ENCODE measurements at places on chromosomes 12 and 14.

GRCh38 chr12:15928870-15929571 lies 17.9 kb downstream of the DERA start:
- DNase-seq = no peak

DNA sequence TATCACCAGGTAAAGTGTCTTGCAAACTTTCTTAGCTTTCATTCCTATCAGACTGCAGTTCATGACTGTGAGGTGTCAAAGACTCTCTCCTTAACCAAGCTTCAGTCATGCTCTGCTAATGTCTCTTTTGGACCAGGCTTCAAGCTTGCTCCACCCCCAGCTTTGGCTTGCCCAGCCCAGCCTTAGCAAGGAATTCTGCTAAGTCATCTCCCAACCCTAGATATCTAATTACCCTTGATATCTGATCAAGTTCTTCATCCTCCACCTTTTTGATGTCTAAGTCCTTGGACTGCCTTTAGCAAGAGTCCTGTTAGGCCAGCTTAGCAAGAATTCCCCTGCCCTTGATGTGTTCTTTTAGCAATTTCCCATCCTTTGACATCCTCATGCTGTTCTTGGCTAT lies 108.9 kb upstream of the FGD4 start:
- no peak for DNase-seq

DNA sequence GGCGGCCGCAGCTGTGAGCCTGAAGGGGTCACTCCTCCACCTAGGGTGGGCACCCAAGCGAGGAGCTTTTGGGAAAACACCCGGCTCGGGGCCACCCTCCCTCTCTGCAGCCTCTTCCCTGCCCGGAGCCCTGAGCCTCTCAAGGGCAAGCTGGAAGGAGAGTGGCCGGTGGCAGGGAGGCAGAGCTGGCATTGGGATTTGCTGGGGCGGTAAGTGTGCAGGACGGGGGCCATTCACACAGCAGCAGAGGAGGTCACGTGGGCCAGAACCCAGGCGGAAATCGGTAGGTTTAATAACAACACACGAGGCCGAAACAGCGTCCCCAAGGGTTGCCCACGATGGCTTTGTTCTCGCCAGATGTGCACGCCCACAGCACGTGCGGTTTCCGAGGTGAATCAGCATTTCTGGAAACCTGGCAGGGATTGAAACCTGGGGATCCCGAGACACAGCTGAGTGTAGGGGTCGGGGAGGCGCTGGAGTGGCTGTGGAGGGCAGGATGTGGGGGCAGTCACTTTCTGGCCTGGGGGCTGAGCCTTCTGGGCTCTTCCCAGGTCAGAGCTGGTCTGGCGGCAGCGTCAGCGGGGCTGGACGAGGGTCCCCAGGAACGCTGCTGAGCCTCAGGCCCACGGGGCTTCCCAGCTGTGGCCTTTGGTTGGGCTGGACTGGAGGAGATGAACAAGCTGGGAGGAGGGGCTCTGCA lies 23.5 kb downstream of the NOC4L start:
- no peak for DNase-seq

- DNase-seq = no peak
Measured at GRCh38 chr12:110004598-110004997, 5.4 kb downstream of the ANKRD13A start.

DNA sequence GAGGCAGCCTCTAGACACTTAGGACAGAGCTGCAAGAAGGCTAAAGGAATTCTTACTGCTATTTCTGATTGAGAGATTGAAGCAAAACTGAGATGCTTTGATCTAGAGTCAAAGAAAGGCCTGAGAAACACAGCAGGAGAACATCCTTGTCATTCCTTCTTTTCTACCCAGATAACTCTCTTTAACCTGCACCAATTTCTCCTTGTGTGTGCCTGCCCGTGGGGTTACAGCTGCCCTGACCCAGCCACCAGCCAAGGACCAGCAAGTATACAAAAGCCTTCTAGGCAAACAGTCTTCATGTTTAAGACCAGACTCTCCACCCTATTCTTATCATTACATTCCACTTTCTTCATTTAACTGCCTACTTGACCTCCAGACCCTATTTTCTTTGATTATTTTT lies 81.7 kb upstream of the PRB2 start:
- no peak for DNase-seq

DNA sequence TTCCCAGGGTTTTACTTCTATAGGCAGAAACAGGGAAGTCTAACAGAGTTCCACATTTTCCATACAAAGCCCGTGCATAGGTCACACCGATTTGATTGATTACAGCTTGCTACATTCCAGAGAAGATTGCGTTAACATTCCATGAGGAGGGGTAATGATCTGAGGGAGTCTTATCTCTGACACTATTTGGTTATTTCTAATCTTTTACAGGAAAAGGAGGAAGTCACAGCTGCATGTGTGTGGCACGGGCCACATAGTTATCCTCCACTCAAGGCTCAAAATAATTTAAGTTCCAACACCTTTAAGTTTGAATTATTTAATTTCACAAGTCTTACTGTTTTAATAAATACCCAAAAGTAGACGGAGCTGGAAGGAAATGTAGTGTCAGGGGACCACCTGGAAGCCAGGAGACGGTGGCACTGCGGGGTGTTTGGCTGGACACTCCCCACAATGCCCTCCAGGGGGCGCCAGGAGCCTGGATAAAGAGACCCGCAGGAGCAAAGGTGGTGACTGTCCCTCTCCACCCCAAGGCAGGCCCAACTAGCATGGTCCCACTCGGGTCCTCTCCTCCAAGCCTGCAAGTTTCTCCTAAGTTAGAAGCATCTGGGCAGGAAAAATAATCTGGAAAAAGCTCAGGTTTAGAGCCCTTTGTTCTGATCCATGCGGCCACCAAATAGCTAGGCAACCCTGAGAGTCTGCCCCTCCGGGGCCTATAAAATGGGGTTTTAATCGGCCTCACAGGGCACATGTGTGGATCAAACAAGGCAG lies 20.2 kb downstream of the KRT8 start:
- peak; percentile 67 for DNase-seq

DNA sequence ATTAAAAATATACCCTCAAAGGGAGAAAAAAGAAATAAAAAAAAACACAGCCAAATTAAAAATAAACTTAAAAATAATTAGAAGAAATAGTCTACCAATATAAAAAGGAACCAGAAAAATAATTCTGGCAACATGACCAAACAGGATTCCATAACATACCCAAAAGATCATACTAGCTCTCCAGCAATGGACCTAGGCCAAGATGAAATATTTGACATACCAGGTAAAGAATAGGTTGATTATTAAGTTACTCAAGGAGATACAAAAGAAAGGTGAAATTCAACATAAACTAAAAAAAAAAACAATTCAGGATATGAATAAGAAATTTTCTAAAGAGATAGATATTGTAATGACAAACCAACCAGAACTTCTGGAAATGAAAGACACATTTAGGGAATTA lies 121.3 kb upstream of the SCAF11 start:
- no peak for DNase-seq

- DNase-seq = no peak
Measured at GRCh38 chr12:85872497-85873091, 1.5 kb upstream of the NTS start.

- DNase-seq = no peak
Measured at GRCh38 chr12:52369211-52369610, 1.9 kb upstream of the KRT85 start.

DNA sequence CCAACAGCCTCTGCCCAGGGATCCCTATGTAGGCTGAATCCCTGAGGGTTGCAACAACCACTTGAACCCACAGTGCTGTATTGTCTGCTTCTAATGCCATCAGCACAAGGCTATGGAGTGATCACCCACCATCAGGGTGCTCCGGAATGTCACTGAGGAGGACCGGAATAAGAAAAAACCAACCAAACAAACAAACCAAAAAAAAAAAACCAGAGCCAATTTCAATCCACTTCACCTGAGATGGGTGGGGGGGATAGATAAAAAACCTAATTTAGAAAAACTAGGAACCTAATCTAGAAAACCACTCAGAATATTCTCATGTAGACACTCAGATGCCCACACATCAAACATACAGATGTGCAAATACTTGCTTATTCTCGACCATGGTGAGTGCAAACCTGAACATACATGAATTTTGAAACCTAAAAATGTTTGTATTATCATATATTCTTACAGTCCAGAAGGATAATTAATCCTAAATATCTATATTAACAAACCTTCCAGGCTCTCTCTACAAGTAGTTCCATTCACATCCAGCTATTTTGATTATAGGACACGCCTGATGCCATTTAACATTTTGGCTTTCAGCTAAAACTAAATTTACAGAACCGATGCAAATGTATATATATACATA lies 3.7 kb downstream of the TBX5 start:
- DNase-seq = no peak

- DNase-seq = no peak
Measured at GRCh38 chr12:91098941-91099340, 12.4 kb downstream of the LUM start.

GRCh38 chr14:102485693-102486512 lies 23.7 kb downstream of the ANKRD9 start:
- DNase-seq = no peak

DNA sequence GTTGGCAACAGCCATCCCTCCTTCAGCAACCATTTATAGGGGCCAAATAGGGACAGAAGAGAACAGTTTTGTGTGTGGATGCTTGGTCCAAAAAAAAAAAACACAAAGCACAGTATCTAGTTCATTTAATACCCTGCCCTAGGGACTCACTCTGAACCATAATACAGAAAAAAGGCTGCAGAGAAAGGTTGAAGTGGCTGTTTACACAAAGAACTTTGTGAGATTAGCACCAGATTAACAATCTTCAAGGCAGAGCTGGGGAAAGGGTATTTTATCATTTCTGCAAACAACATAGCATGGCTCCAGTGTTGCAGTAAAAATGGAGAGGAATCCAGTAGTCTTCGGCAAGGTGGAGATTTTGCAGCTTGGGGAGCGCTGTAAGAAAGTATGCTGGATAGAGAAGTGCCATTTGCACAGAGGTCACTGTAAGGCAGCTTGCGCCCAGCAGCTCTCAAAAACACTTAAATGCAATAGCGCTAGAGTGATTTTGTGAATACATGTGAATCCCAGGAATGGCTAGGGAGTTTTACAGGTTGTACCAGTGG lies 124.2 kb upstream of the PLEKHA5 start:
- DNase-seq = no peak

DNA sequence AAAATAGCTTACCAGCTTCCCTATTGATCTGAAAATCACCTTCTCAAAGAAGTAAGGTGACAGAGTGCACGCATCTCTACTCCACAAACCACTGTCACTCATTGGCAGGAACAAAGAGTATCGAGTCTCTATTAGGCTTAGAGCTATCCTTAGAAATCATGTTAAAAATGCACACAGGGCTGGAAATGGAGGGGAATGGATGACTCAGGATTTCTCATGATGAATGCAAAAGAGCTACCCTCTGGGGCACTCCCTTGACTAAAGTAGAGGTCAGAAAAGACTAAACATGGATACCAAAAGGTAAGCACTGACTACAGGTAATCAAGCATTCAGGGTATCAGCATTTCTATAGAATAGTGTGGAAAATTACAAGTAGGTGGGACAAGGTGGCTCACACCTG lies 96.1 kb upstream of the ANO4 start:
- no peak for DNase-seq

DNA sequence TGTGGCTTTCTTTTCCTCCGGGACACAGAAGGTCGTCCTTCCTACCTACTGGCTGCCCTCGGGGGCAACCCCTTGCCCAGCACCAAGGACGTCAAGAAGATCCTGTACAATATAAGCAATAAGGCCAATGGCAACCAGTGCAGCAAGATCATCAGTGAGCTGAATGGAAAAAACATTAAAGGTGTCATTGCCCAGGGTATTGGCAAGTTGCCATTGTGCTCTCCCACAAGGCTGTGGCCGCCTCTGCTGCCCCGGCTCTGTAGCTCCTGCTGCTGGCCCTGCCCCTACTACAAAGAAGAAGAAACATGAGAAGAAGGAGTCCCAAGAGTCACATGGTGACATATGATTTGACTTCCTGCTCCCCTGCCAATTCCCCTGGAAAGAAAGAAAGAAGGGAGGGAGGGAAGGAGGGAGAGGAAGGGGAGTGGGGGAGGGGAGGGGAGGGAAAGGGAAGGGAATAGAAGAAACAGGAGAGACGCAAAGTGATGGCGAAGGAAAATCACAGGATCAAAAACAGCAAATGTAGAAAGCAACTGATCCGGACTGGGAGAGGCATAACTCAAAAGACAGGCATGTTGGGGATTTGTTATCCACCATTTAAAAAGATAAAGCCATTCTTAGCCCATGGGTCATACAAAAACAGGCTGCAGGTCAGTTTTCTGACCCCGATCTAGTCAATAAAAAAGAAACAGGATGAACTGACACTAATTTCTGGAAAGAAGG lies 61.3 kb upstream of the RESF1 start:
- DNase-seq = peak; percentile 67

GRCh38 chr12:128729628-128730121 lies 94.1 kb downstream of the SLC15A4 start:
- no peak for DNase-seq

GRCh38 chr14:54535126-54535525 lies 25.4 kb downstream of the CGRRF1 start:
- DNase-seq = no peak

DNA sequence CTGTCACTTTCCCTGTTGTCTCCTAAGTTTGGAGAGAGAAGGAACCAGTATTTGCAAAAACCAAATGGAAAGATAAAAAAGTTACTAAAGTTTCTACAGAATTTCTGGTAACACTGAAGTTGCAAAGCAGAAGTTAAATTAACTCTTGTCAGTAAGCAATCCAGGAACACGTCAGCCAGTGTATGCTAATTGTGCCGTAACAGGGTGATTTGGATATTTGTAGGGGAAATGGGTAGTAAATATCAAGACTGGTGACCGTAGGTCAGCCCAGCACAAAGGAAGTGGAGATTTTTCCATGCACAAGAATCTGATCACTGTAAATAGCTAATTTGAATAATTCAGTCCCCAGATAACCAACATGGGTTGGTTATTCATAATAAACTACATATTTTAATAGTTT lies 2.3 kb downstream of the CDKN1B start:
- no peak for DNase-seq

- DNase-seq = no peak
Measured at GRCh38 chr14:44109036-44109435, 398.0 kb downstream of the FSCB start.

DNA sequence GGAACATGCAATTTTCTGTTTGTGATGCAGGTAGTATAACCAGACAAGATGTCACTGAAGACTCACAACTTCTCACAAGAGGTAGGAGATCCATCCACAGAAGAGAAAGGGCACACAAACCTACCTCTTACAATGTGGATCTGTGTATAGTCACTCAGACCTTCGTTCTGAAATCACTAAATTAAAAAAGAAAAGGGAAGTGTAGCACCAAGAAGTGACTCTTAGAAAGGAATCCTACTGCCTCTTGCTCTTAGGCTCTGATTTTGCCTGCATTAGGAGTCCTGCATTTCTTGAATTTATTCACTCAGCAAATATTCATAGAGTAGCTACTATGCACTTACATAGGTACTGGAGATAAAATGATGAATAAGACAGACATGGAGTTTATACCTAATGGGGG lies 347.6 kb downstream of the BMP4 start:
- no peak for DNase-seq

Data from CD8-positive, alpha-beta memory T cell (primary cell).